Kidney epithelial cell (primary cell): ENCODE measurements at places on chromosomes 1 and 21.

DNA sequence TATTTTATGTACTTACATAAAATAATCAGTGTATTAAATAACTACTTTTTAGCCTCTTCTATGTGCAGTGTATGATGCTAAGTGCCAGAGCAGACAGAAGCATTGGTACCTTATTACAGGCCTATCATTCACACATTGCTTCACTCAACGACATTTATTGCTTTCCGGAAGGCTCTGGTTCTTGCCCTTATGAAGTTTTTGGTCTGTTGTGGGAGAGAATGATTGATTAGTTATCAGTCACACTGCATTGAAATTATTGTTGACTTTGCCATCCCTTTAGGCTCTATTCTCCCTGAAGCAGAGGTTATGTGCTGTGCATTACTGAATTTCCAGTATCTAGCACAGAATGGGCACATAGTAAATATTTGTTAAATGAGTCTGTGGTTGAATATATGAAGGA, 178.0 kb downstream of the HHAT start:
- DNase-seq: no peak

DNA sequence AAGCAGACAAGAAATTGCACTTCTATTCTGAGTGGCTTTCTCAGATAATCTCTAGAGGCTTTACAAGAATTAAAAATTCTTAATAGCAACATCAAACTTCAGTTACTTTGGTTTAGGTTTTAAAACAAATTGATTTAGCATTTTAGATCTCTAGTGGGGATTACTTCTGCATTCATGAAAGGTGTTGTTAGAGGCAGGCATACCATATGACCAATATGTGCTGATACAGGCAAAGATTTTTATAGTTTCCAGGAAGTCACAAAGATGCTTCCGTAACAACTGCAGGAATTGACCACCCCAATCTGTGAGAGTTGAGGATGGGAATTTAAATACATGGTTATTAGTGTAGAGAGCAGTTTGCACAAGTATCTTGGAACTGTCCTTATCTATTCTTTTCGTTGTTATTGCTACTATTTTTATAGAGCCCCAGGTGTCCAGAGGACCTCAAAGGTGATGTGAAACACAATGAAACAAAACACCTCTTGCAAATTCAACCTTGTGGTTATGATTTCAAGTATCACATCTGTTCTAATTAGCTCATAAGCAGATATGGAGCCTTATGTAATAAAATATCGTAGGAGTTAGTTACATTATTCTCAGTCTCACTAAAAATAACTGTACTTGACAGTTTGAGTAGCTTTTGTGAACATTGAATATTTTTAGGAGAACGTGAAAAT, 512.7 kb upstream of the ADGRL4 start:
- DNase-seq: no peak

DNA sequence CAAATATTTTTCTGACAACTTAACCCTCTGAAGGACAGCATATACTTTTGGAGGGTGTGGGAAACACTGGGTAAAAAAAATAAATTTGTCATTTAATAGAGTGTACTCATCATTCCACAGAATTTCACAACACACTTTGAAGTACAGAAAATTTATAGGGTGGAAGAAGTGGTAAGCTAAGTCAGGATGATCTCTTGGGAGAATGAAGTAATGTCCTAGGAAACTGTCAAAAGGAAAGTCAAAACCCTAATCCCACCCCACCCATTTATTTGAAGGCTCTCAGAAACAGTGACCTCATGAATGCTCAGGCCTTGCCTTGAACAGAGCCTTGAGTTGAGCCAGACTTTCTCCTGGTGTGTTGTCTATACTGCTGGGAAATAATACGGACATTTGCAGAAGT, 7.3 kb upstream of the UAP1 start:
- no peak for DNase-seq

DNA sequence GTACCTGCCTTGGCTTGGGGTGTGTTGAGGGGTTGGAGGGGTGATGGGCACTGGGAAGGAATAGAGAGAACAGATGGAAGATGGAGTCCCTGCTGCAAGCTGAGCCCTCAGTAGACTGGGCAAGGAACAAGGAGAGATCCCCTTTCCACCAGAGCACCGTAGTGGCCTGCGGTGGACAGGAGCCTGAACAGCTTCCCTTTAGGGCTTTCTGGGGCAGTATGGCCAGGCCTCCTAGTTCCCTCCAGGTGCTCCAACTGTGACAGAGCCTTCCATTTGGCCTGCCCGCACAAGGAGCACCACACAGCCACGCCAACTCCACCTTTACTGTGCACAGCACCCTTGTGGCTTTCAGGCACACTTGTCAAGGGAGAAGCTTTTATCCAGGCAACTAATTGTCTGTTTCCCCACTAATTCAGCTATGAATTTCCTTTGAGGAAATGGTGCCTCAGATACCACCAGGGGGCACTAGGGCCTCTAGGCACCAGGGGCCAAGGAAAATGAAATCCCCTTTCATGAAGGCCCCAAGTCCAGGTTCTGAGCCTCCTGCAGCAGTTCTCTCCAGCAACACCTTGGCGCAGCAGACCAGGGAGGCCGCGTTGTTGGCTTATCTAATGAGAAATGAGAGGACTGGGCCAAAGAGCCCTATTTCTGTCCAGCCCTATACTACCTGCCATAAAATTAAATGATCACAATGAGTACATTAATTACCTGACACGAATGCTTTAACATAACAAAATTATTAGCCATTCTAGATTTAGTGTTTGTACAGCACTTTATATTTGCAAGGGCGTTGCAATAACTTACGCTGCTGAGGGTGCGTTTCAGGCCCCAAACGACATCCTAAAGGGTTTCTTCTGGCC, 23.1 kb upstream of the ERI3 start:
- DNase-seq: no peak

GRCh38 chr1:190207733-190208132, 269.9 kb downstream of the BRINP3 start:
- DNase-seq: no peak

GRCh38 chr1:18145851-18146618, 38.4 kb downstream of the IGSF21 start:
- no peak for DNase-seq

GRCh38 chr1:43873851-43874250, 59.8 kb upstream of the ARTN start:
- no peak for DNase-seq

DNA sequence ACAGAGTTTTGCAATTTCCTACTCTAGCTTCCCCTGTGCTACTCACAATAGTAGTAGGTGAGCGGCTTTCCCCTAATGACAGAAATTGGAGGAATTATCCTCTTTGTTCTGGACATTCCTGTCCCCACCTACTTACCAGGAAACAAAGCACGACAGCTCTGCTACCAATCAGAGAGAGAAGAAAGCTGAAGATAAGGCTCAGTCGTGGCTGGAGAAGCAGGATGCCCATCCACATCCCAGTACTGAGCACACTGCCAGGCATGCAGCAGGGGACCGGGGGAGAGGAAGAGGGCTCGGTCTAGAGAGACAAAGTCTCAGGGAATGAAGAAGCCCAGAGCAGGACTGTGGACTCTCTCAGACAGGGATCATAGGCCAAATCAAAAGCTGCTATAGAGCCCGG, 134.1 kb upstream of the KRTAP19-8 start:
- no peak for DNase-seq

DNA sequence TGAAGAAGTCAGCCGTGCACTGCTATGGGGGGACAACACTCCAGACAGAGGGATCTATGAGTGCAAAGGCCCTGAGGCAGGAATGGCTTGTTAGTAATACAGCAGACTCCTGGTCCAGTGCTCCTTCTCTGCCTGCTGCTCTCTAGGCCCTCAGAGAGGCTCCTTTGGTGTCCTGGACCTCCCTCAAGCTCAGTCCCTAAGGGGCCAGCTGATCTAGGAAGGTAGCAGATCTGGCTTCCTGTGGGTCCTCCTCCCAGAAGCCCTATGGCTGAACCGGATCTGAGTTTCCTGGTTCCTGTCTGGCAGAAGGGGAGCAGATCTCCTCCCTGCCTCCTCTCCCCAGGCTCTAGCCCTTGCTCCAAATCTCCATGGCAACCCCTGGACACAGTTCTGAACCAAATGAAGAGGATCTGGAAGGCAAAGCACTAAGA, at the start of gene LDLRAD2:
TSS of gene LDLRAD2 (plus strand) at position 391 of the 431 bp plus-strand sequence. CDS start 187 bp downstream, outside the sequence.
- no peak for DNase-seq
